Diencephalon (tissue), 1 donor: ENCODE measurements at places on chromosomes 3 and 15. TPM values are rescaled to one million over a fixed set of nuclear protein-coding genes. Genes with fewer than 3 reads are reported as not detected.

STAC gene
- total RNA-seq, result 13.8 TPM

GPR149 gene
- total RNA-seq, result 22.1 TPM

CFAP100 gene
- total RNA-seq, result 6.5 TPM

MYO5C gene
- total RNA-seq, result 3.0 TPM

GOLGA6L7 gene
- total RNA-seq, result not detected

SQOR gene
- 4.2 TPM for total RNA-seq

HHLA2 gene
- not detected for total RNA-seq

CLDN16 gene
- total RNA-seq, result 0.46 TPM

ANKRD63 gene
- 2.3 TPM for total RNA-seq

BTBD1 gene
- 130 TPM for total RNA-seq

B3GALNT1 gene
- 225 TPM for total RNA-seq

PPP1R14D gene
- not detected for total RNA-seq

TMPRSS7 gene
- 0.46 TPM for total RNA-seq

ABI3BP gene
- 1.8 TPM for total RNA-seq

PLA2G4B gene
- 5.1 TPM for total RNA-seq

TLR9 gene
- under 0.01 TPM for total RNA-seq

ABCF3 gene
- 72.2 TPM for total RNA-seq

NDUFAF3 gene
- total RNA-seq, result 34.6 TPM

SLC24A5 gene
- total RNA-seq, result 0.92 TPM

TWF2 gene
- 24.0 TPM for total RNA-seq

MED12L gene
- total RNA-seq, result 23.8 TPM

PARP15 gene
- total RNA-seq, result under 0.01 TPM

GOLGA6L25 gene
- not detected for total RNA-seq

CCR9 gene
- total RNA-seq, result not detected

PLA2G4D gene
- under 0.01 TPM for total RNA-seq

ALDH1A3 gene
- total RNA-seq, result 1.6 TPM

ZNF620 gene
- total RNA-seq, result 16.4 TPM

CORO2B gene
- total RNA-seq, result 19.6 TPM

EAF2 gene
- 11.3 TPM for total RNA-seq

PTH1R gene
- total RNA-seq, result 4.2 TPM

FAM3D gene
- not detected for total RNA-seq

SKOR1 gene
- total RNA-seq, result 0.69 TPM

RBP2 gene
- not detected for total RNA-seq

LMCD1 gene
- 4.6 TPM for total RNA-seq

CILP gene
- 0.23 TPM for total RNA-seq

CATSPER2 gene
- total RNA-seq, result 5.5 TPM

FETUB gene
- total RNA-seq, result not detected

EIF3J gene
- 67.1 TPM for total RNA-seq

DAZL gene
- 0.23 TPM for total RNA-seq

FGD5 gene
- total RNA-seq, result 5.5 TPM

COL6A5 gene
- 0.69 TPM for total RNA-seq

FHIT gene
- total RNA-seq, result 174 TPM

DPH6 gene
- 22.8 TPM for total RNA-seq
